SJCRH30 (cell line): ENCODE measurements at places on chromosomes 13 and 19. TPM values are rescaled to one million over a fixed set of nuclear protein-coding genes. Genes with fewer than 3 reads are reported as not detected.

OR7C1 gene
- 0.02 TPM in 1 of 2 replicates, not detected in the other for total RNA-seq

ZNF99 gene
- not detected in 2 replicates for total RNA-seq

GRIK5 gene
- total RNA-seq = 10.3 and 10.5 TPM in 2 replicates

CHAF1A gene
- total RNA-seq = 44.2 and 54.6 TPM in 2 replicates

PTPRH gene
- total RNA-seq = 0.94 and 1.4 TPM in 2 replicates

FOXA3 gene
- total RNA-seq = 0.45 and 0.53 TPM in 2 replicates
